Smooth muscle cell of the brain vasculature (primary cell): ENCODE measurements at places on chromosomes 7 and 10.

- DNase-seq = no peak
Measured at GRCh38 chr7:151249034-151249731, 689 bp upstream of the SMARCD3 start.

GRCh38 chr10:6297951-6298381, 95.2 kb downstream of the PFKFB3 start:
- DNase-seq = peak; percentile 17

GRCh38 chr7:107029061-107029763, 15.3 kb upstream of the PRKAR2B start:
- DNase-seq = no peak

DNA sequence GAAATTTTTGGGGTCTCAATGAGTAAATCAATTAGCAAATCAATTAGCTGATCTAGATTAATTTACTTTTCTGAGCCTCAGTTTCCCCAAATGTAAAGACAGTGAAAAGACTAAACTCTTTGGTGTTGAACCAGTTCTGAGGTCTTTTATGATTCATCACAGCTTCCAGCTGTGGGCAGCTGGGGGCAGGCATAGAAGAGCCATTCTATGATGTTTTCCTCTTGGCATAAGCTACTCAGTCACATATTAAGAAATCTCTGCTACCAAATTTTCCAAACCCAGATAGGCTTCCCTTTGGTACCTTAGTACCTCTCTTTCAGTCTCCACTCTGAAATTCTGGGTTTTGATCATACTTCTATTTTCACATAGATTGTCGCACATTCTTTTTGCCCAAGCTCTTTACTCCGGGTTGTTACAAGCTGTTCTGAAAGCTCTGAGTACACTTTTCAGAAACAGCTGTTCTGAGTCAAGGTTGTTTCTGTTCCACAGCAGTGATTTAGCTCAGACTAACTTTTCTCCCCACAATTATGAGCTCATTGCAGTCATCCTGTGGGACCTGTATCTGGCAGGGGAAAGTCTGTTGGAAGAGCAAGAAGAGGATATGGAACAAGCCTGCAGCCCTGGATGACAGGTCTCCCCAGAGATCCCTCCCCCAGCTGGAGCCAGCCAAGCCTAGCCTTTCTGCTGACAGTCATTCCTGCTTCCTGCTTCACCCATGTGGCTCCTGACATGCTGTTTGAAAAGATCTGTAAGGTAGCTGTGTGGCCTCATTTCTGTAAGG, 599.6 kb upstream of the GHITM start:
- DNase-seq = no peak

- no peak for DNase-seq
Measured at GRCh38 chr7:41984888-41985287, 252.1 kb downstream of the GLI3 start.

DNA sequence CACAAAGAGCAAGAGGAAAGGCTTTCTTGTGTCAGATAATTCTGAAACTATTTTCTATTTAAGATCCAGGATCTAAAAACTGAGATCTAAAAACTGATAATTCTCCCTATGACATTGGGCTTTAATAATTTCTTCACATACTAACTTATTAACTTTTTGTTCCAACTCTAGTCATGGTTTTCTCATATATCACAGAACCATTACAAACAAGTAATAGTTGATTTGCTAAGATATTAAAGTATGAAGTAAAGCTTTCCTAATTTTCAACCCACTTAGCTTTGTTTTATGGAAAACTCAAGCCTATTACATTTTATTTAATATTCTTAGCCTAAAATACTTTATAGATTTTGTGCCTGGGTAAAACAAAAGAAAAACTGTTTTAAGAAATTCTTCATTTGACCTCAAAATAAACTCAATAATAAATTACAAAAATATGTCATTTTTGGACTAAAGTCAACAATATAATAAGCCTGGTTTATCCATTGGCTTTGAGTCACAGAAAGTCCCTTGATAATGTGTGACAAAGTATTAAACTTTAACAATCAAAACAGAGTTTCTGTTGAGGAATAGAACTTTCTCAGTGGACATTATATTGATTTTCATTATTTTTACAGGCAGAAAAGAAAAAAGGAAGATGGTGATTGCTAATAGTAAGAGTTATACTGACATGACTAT, 1142.9 kb upstream of the SORCS1 start:
- DNase-seq = no peak

DNA sequence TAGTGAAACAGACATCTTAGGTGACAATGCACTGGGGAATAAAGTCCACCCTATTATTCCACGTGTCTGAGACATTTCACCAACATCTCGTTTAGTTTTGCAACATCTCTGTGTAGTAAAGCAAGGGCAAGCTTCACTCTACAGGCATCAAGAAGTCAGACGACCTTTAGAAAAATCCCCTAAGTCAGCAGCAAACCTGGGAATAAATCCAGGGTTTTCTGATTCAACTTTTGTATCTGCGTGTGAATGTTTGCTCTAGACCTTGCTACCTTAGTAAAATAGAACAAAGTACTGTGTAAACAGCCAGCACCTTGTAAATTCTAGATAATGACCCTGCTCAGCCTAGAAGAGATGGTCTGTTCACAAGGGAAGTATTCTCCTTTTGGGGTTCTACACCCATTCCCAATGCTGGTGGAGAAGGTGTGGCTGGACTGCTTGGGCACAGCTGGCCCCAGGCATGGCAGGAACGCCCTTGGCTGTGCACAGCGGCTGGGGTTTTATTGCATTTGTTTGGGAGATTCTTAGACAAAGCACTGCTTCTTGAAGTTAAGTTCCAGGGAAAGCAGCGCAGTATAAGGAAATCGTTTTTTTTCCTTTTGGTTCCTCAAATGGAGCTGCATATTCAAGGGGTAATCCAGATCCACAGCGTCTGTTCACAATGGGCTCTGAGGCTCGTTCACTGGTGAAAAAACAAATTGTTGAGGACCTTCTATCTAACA, 38.3 kb upstream of the GALNTL5 start:
- DNase-seq = no peak

GRCh38 chr7:128247640-128248194, 6.6 kb downstream of the LEP start:
- DNase-seq = no peak

DNA sequence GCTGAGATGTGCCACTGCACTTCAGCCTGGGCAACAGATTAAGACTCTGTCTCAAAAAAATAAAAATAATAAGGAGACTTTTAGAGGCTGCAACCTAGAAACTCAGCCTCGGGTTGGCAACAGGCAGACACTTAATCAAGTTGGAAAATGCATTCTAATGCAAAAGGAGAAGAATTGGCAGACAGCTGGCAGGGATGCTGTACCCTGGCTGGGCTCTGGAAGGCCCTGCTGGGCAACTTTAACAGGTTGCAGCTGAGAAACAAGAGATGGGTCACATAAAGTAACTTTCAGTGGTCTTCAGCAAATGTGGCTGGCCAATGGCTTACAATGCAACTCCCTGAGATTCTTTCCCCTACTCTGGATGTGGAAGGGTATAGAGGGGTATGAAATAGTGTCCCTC, 1225.7 kb downstream of the TYW1 start:
- DNase-seq = no peak

- no peak for DNase-seq
Measured at GRCh38 chr7:12943781-12944180, 256.3 kb downstream of the ARL4A start.

DNA sequence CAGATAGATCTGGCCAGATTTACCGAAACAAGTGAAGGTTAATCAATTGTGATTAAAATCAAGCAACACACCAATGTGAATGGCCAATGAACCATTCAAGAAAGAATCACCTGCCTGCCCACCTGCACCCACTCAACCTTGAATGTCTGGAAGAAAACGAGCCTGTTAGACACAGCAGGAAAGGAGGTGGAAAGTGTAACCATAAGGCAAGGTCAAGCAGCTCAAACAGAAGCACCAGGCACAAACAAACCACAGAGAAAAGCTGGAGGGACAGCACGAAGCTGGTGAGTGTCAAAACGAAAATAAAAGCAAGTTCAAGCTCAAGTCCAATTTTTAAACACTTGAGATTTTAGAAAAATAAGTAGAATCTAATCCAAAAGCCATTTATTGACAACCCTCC, 64.9 kb downstream of the STEAP1B start:
- DNase-seq = no peak

- DNase-seq = no peak
Measured at GRCh38 chr7:137120690-137121089, 222.8 kb downstream of the PTN start.

- no peak for DNase-seq
Measured at GRCh38 chr10:62277971-62278370, 9.3 kb upstream of the RTKN2 start.

DNA sequence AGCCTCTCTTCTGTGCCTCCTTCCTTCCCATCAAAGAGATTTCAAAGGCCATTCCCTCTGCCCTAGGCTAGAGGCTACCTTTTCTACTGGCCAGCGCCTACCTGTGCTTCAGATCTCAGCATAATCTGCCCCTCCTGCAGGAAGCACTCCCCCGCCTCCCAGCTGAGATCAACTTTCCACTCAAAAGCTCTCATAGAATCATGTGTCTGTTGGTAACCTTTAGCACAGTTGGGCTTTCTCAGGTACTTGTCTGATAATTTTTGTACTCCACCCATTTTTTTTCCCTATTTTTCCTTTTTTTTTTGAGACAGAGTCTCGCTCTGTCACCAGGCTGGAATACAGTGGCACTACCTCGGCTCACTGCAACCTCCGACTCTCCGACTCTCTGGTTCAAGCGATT, 231.0 kb upstream of the PRSS58 start:
- DNase-seq = no peak

DNA sequence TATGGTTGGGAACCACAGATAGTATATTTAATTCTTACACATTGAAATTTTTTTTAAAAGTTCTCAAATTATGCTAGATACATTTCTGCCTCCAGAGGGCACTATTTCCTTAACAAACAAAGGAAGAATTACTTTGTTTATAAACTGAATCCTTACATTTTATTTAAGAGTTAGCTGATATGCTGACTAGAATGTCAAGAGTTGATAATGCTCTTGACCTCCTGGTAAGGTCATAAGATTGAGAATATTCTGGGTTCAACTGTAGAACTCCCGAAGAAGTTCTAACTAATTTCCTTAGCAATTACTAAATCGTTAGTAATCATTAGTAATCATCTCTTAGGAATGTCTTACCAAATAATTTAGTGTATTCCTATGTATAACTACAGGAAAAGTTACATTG, 95.3 kb upstream of the CYP26C1 start:
- DNase-seq = peak; percentile 43

DNA sequence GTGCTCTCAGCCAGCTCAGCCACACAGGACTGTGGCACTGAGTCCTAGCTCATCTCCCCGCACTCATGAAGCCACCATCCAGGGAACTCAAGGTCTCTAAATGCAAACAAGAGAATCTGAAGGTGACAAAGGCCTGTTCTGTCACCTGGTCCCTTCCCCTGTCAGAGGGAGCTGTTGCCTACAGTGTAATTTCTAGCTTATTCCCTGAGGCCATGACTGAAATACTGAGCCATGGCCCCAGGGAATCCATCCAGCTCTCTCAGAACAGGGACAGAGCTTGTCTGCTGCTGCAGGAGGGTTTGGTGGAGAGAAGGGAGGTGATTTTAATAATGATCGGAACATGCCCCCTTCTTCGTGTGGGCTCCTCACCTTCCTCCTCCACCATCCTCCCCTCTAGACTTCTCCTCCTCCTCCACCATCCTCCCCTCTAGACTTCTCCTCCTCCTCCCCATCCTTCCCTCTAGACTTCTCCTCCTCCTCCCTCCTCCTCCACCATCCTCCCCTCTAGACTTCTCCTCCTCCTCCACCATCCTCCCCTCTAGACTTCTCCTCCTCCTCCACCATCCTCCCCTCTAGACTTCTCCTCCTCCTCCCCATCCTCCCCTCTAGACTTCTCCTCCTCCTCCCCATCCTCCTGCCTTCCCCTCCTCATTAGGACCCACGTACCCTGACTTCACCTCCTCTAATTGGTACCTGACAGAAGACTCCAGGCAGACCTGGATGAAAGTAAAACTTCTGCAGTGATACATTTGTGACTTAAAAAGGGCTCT, 338.0 kb upstream of the MKI67 start:
- no peak for DNase-seq

DNA sequence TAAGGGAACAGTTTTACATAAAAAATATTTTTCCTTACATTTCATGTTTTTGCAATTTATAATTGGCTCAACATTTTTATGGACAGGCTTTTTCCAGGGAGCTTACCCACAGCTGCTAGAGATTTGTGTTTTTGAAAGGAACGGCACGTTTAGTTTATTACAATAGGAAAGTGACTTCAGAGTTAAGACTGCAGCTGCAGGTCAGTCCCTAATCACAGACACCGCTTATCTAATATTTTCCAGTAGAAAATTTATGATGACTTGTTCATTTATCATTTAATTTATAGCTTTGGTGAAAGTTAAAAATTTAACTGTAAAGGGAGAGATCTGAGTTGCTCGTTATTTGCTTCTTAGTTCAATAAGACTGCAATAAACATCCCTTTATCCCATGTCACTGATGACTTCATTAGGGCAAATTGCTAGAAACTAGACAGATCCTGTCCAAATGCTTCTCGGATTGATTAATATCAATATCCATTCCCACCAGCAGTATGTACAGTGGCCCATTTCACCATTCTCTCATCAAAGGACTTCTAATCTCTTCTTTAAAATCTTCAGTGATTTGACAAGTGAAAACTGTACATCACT, 97.0 kb upstream of the ODAD2 start:
- no peak for DNase-seq

DNA sequence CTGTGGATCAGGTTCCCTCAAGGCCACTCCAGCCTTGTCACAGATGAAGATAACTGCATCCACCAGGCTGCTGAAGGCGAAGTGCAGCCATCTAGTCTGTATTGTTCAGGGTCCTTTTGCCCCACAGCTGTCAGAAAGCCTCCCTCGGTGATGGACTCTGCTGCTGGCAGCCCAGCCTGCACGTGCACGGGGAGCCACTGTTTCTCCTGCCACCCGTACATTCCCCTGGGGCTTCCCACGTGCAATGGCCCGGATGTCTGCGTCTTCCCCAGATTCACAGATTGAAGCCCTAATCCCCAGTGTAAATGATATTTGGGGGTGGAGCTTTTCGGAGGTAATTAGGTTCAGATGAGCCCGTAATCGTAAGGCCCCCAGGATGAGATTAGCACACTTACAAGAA, 46.6 kb upstream of the VIPR2 start:
- DNase-seq = no peak

- DNase-seq = peak; percentile 75
Measured at GRCh38 chr10:102675666-102676533, 31.6 kb downstream of the TRIM8 start.

GRCh38 chr7:99459087-99459486, 6.9 kb downstream of the ATP5MF start:
- DNase-seq = no peak

- DNase-seq = no peak
Measured at GRCh38 chr10:43870968-43871439, 222.3 kb upstream of the ZNF32 start.

- no peak for DNase-seq
Measured at GRCh38 chr10:124074501-124075109, 18.8 kb downstream of the CHST15 start.

GRCh38 chr10:99661377-99661763, 2.1 kb downstream of the ENTPD7 start:
- peak; percentile 12 for DNase-seq
